SJSA1 (cell line): ENCODE measurements at places on chromosomes 13 and 19.

- no peak overlapping the region for H3K4me3 ChIP-seq
- no peak for DNase-seq
- no peak overlapping the region for H3K27ac ChIP-seq
- H3K36me3 ChIP-seq: peaks cover 7% of the 10 kb centered on the region; the same call in 1 of the 2 replicates
- H3K27me3 ChIP-seq: no peaks in the 10 kb centered on the region
- no peaks in the 10 kb centered on the region for H3K4me1 ChIP-seq
Observed at GRCh38 chr19:48194844-48195830, 24.7 kb downstream of the ZSWIM9 start.

DNA sequence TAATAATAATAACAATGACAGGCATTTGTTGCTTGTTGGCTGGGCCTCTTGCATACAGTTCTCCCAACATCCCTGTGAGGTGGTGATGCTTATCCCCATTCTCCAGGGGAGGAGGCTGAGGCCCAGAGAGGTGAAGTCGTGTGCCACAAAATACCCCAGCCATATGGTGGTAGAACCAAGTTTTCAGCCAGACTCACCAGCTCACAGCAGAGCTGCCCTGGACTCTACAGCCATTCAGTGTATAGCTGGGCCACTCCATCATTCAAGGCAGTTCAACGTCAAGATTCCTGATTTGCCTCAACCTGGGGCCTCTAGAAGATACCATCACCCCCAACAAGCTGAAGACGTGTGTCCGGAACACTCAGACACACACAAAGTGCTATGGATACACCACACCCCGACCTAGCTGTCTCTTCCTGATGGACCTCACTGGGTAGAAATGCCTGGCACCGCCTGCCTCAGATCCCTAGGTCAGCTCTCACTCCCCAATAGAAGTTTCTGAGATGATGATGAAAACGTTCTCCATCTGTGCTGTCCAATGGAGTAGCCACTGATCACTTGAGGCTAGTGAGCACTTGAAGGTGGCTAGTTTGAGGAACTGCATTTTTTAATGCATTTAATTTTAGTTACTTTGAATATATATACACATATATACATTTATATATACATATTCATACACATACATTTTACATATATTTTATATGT, 4.3 kb upstream of the CEACAM19 start:
- peaks cover 15% of the 10 kb centered on the region for H3K4me1 ChIP-seq
- no peak for DNase-seq
- H3K4me3 ChIP-seq: no peak overlapping the region
- no peaks in the 10 kb centered on the region for H3K27me3 ChIP-seq

DNA sequence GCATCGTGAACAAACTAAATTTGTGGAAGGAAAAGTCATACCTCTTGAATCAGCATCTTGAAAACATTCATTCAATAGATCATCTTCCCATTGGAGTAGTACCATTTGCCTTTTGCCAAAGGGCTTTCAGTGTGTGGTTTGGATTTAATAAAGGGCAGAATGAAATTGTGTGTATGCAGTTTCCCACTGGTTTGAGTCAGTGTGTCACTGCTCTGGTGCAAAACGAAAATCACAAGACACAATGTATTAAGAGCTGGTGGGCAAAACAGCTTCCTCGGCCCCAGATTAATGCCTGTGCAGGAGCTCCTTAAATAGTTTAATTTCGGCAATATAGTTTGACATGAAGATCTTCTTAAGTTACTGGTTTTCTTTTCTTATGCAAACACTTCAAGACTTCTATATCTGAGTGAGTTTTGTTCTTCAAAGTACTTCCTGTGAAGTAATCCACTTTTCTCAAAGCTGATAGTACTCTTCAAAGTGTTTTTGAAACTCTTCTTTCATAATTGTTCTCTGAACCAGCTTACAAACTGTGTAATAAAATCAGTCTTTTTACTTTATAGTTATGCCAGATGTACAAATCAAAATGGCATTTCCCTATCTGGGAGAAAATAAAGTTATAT, 32.1 kb downstream of the RASL11A start:
- H3K27me3 ChIP-seq: no peaks in the 10 kb centered on the region
- DNase-seq: no peak
- no peak overlapping the region for H3K4me3 ChIP-seq
- no peaks in the 10 kb centered on the region for H3K36me3 ChIP-seq

DNA sequence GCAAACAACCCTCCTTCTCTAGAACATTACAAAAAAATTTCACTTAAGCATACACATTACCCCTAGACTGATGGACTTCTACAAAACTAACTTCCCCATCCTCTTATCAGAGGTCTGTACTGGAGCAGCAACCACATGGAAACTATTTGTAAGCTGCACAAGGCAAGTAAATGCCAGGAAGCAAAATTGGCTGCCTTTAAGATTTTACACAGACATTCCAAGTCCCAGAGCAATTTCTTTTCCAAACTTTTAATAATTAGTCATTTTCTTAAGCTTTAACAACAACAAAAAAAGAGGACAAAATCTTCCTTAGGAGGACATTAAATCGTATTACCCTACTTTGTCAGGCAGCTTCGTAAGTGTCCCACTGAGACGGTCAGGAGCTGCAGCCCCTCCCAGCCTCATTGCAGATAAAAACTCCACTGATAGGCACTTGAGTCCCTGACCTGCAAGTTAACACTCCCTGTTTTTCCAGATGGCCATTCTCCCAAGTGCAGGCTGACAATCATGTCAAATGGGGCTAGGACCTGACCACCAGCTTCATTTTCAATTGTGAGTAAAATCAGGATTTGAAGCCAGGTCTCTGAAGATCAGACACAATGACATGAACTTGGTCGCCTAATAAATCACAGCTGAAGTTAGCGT, 680.1 kb downstream of the DIAPH3 start:
- no peaks in the 10 kb centered on the region for H3K27me3 ChIP-seq
- no peak for DNase-seq
- no peaks in the 10 kb centered on the region for H3K36me3 ChIP-seq
- H3K27ac ChIP-seq: no peak overlapping the region

DNA sequence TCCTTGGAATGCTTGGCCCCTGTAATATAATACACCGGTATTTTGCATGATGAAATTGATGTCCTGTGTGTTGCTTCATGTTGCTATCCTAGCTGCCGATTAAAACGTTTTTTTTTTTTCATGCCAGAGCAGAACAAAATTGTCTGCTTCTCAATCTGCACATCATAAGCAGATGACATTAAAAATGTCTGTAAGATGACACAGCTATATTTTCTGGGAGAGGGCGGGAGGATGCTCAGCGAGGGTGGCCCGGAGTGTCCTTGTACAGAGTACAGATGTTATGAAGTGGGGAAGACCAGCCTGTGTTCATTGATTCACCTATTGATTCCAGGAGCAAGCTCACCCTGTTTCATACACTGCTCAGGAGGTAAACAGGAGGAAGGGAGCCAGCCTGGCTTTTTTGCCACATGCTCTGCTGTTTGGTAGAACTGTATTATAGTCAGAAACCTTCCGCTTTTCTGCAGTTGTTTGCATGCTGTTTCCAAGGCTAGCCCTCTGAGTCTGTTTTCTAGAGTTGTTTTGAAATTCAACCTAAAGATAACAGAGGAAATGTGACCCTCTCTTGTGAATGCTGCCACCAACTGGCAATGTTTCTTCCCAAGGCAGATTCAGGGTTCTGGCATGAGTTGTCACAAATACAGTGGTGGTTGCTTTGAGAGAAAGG, 4.7 kb upstream of the IRS2 start:
- DNase-seq: peak; percentile 77
- H3K4me3 ChIP-seq: no peak overlapping the region
- H3K27ac ChIP-seq: no peak overlapping the region
- peaks cover 92% of the 10 kb centered on the region for H3K27me3 ChIP-seq
- peaks cover 9% of the 10 kb centered on the region for H3K4me1 ChIP-seq
- H3K36me3 ChIP-seq: peaks cover 3% of the 10 kb centered on the region

- H3K27ac ChIP-seq: no peak overlapping the region
- peak overlapping the region; percentile 35 for H3K4me3 ChIP-seq
- no peak for DNase-seq
- peaks cover 42% of the 10 kb centered on the region for H3K4me1 ChIP-seq
Observed at GRCh38 chr19:10288662-10289166, 1.0 kb upstream of the ICAM5 start.

GRCh38 chr13:113049521-113049941, 56.1 kb upstream of the F7 start:
- no peak overlapping the region for H3K4me3 ChIP-seq
- no peak overlapping the region for H3K27ac ChIP-seq
- no peak for DNase-seq

GRCh38 chr13:98803111-98803561, 50.7 kb upstream of the SLC15A1 start:
- DNase-seq: peak; percentile 78
- no peaks in the 10 kb centered on the region for H3K27me3 ChIP-seq
- no peaks in the 10 kb centered on the region for H3K4me1 ChIP-seq
- H3K27ac ChIP-seq: no peak overlapping the region

DNA sequence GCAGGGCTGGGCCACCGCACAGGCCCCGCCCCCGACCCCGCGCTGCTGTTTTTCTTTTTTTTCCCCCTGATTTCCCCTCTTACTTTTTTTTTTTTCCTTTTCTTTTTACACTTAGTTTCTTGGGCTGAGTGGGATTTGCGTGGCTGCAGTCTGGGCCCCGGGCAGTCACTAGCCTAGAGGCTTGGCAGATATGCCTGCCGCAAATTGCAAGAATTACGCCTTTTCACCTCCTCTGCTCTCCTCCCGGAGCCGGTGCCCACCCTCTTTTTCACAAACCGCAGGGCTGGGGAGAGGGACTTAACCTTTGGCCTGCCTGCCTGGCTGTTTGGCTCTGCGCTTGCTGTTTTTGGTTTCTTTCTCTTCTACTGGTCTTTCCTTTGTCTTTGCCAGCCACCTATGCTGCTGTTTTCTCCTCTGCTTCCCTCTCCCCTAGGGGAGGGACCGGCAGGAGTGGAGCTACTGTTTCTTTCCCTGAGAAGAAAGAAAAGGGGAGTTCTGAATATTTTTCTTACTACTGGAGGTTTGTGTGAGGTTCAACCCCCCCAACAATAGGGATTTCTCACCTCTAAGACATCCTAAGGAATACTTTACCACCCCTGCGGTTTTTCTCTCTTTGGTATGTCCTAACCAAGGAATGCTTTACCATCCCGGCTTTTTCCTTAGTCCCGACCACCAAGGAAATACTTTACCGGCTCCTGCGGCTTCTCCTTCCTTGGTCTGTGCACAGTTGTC, 11.0 kb downstream of the ZNF552 start:
- DNase-seq: peak; percentile 93
- H3K4me3 ChIP-seq: peak overlapping the region; percentile 46
- H3K27ac ChIP-seq: peak overlapping the region; percentile 80

- H3K4me1 ChIP-seq: peaks cover 16% of the 10 kb centered on the region
- H3K27ac ChIP-seq: no peak overlapping the region
- H3K36me3 ChIP-seq: no peaks in the 10 kb centered on the region
- no peak overlapping the region for H3K4me3 ChIP-seq
- H3K27me3 ChIP-seq: peaks cover 93% of the 10 kb centered on the region
Observed at GRCh38 chr19:49421039-49421877, 2.0 kb downstream of the PTH2 start.

- H3K27me3 ChIP-seq: no peaks in the 10 kb centered on the region
- H3K36me3 ChIP-seq: no peaks in the 10 kb centered on the region
- H3K4me1 ChIP-seq: no peaks in the 10 kb centered on the region
- no peak overlapping the region for H3K27ac ChIP-seq
- H3K4me3 ChIP-seq: no peak overlapping the region
Observed at GRCh38 chr13:100725472-100725871, 50.9 kb upstream of the TMTC4 start.

GRCh38 chr13:44108331-44108858, 228.7 kb downstream of the LACC1 start:
- DNase-seq: no peak
- H3K4me3 ChIP-seq: no peak overlapping the region
- no peaks in the 10 kb centered on the region for H3K36me3 ChIP-seq
- no peaks in the 10 kb centered on the region for H3K4me1 ChIP-seq
- no peak overlapping the region for H3K27ac ChIP-seq
- H3K27me3 ChIP-seq: no peaks in the 10 kb centered on the region

DNA sequence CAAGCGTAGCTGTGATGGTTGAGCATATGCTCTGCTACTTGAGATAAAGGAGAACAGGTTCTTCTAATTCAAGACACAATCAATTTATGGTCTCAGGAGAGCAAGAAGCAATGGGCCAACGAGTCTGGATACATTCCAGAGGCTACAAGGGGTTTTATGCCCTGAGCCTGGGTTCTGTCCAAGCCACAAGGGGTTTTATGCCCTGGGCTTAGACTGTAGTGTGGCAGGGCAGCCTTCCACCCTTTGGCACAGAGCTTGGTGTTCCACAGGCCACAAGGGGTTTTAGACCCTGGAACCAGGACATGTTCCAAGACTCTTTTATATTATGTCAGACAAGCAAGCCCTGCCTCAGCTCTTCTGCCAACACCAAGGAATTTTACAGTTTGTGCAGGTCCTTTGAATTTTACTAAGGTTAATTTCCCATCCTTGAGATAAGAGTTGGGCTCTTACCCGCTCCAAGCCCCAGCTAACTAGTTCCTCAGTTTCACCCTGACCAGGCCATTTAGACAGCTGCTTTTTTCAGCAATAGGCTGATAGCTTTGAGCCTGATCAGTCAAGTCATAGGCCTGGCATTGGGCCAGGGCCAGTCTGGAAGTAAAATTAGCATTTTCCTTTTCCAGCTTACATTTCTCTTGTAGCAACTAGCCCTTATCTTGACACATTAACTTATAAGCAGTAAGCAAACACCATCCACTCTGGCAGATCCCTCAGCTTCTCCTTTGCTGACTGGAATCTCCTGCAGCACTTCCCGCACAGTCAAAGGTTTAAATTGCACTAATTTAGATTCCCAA, 95.0 kb downstream of the ZNF737 start:
- H3K36me3 ChIP-seq: no peaks in the 10 kb centered on the region
- H3K4me1 ChIP-seq: no peaks in the 10 kb centered on the region

- H3K4me1 ChIP-seq: no peaks in the 10 kb centered on the region
- no peak overlapping the region for H3K27ac ChIP-seq
- no peaks in the 10 kb centered on the region for H3K27me3 ChIP-seq
Observed at GRCh38 chr19:19499272-19499995, 15.9 kb downstream of the TSSK6 start.

- no peaks in the 10 kb centered on the region for H3K27me3 ChIP-seq
- no peaks in the 10 kb centered on the region for H3K36me3 ChIP-seq
- no peaks in the 10 kb centered on the region for H3K4me1 ChIP-seq
- no peak overlapping the region for H3K27ac ChIP-seq
- no peak overlapping the region for H3K4me3 ChIP-seq
- no peak for DNase-seq
Observed at GRCh38 chr19:16309643-16310042, 15.0 kb upstream of the KLF2 start.
